NCI-H460 (cell line): ENCODE measurements at places on chromosomes 4 and X. TPM values are rescaled to one million over a fixed set of nuclear protein-coding genes. Genes with fewer than 3 reads are reported as not detected.

DNA sequence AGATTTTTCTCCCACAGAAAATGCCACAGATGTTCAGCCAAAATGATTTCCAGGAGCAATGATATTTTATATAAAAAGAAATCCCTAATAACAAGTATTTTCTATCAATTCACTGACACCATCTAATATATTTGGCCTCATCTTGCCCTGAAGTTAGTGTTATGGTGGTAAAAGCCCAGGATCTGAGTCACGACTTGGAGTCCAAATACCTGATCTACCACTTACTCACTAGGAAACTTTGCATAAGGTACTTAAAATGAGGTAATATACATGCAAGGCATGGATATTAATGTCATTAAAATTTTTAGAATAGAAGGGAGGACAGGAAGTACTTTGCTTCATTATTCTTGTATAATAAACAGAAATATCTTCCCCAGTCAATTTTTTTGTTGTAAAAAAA is 16.3 kb downstream of the PPP3CA start:
- DNase-seq: no peak

- peak; percentile 15 for DNase-seq
Observed at GRCh38 chr4:180828455-180829018, 1414.7 kb upstream of the TENM3 start.

GRCh38 chr4:7062816-7063215 is 5.0 kb downstream of the GRPEL1 start:
- DNase-seq: no peak

GRCh38 chr4:155491336-155492120 is 114.8 kb upstream of the MAP9 start:
- no peak for DNase-seq

DNA sequence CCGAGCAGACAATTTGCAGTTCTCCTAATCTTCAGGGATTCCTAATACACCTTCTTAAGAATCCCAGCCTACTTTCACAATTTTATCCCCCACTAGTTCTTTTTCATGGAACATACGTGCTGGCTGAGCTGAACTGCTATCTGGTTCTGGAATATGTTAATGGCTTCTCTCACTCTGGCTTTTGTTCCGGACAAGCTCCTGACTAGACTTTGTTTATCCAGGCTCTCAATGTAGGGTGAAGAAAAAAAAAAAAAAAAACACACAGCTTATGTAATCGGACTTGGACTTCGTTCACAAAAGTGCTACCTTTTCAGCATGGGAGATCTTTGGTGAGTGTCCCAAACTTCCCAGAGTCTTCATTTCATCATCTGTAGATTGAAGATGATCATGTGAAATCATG is 555.4 kb upstream of the CPEB2 start:
- DNase-seq: no peak

DNA sequence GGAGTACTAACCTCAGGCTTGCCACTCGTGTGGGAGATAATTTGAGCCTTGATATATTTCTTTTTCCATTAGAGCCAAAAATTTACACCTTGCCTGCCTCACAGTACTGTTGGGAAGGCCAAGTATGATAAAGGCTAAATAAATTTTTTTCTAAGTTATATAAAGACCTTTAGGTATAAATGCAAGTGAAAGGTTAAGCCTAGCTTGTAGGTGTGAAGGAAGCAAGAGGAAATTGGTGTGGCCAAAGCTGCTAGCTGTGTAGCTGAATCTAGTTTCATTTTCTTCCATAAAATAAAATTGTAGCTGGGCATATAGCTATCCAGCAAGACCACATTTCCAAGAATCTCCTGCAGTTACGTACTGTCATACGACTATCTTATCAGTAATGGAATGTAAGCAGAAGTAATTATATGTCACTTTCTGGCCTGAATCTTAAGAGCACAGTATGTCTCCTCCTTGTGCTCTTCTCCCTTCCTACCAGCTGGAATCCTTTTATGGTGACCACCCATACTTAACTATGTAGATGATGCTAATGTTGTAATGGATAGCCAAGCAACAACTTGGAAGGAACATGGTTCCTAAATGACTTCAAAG is 14.3 kb upstream of the GABRE start:
- no peak for DNase-seq

GRCh38 chrX:86845101-86845500 is 672.5 kb upstream of the KLHL4 start:
- no peak for DNase-seq

DNA sequence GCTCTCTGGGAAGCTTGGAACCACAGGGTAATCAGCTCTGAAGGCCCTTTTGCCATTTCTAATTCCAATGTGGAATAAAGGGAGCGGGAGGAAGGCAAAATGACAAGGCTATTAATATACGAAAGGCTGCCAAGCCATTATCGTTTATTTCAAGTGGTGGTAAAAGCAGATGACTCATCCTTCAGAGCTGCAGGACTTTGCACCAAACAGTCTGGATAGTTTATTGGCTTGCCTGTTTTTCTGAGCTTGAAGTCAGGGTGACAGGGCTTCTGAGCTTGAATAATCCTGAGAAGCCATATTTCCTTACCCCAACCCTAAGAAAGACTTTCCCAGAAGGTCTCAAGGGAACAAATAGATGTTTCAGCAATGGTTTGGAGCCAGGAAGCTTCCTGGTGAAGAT is 7.7 kb upstream of the GABRE start:
- no peak for DNase-seq

- DNase-seq: no peak
Observed at GRCh38 chrX:119870626-119871131, 854 bp downstream of the RNF113A start.

- DNase-seq: no peak
Observed at GRCh38 chr4:17823871-17824669, 13.3 kb downstream of the NCAPG start.

- DNase-seq: no peak
Observed at GRCh38 chr4:174358829-174359228, 75.1 kb downstream of the CEP44 start.

GRCh38 chr4:137090951-137091350 is 441.3 kb downstream of the PCDH18 start:
- no peak for DNase-seq

Gene EGFL6
- not detected in 2 replicates for total RNA-seq

GRCh38 chr4:34363842-34364241 is 1880.5 kb downstream of the ARAP2 start:
- DNase-seq: no peak
